ENCODE measurements at places on chromosomes 7 and 10.
A peak's percentile ranks its signal among the peaks of the same experiment; 100 is the strongest.

DNA sequence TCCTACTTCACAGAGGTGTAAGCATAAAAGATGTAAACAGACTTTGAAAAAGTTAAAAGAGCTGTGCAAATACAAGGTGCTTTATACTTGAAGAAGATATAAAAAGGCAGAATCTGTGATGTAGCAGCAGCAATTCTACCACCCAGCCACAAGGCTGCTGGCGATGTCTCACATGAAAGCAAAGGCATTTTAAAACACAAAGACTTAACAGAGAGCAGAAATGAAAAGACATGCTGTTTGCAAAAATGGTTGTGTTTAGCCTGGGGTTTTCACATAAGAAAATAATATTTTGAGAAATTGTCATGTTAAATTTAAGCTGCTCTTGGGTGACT, 85.5 kb upstream of the ZNF800 start:
- no peak for DNase-seq

GRCh38 chr10:74683621-74684364, 142.6 kb upstream of the KAT6B start:
- DNase-seq = no peak

DNA sequence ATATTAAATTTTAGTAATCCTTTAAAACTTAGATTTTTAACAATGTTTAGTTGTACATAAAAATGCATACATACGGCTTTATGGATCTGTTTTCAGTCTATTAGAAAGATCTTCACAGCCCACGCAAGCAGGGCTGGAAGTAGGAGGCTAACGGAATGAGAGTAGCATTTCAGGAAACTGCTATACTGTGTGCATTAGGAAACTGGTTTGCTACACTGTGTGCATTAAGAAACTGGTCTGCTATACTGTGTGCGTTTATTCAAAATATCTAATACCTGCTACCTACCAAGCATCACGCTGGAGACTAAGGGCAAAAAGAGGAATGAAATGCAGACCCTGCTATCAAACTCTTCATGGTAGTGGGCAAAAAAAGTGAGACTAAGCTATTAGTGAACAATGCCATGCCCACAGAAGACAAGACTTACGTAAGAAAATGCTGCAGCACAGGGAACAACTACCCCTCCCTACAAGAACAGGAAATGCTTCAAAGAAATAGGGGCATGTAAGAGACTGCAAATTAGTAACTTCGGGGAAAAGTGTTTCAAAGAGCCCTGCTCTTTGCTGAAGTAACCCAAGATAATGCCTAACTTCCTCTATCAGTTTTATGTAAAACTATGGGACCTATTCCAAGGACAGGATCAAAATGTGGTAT, 11.3 kb downstream of the RAB11FIP2 start:
- DNase-seq = no peak

DNA sequence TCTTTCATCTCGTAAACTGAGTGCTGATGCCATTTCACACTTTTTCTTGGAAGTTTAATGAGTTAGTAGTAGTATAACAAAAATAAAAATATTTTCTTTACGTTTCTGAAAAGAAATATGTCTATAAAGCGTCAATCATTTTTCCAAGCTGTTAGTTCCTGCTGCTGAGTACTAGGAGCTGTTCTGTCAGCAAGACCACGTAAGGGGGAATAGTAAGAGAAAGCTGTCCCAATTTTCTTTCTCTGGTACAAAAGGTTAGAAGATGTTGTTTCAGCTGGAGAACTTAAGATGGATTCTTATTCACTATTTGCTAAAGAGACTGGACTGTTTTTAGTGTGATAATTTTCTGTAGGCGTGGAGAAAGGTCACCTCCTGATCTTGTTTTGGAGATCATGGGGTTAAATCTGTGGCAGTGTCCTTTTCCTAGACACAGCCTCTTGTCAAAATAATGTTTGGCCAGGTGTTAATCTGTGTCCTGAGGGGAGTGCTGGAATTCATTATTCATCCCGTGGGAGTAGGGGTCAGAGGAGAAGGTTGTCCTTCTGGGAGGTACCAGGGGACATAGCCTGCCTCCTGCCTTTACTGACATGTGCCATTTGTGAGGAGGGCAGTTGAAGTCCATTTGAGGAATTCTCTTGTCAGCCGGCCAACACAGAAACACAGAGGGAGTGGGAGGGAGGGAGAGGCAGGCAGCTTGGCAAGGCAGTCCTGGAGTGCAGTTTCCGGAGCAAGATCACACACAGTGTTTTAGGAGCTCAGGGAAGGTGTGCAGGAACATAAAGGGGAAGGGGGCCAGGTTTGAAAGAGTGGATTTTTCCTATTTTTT, 368.7 kb downstream of the AUTS2 start:
- DNase-seq = no peak

- DNase-seq = no peak
These were observed 737 bp downstream of the CNNM2 start for GRCh38 chr10:102918817-102919245.

GRCh38 chr10:9635691-9636090, 1382.0 kb upstream of the CELF2 start:
- no peak for DNase-seq

- DNase-seq = no peak
These were observed 143.8 kb downstream of the MAPK8 start for GRCh38 chr10:48450233-48450740.

- DNase-seq = no peak
These were observed 88.3 kb downstream of the PDE1C start for GRCh38 chr7:31981874-31982390.

- no peak for DNase-seq
These were observed 75.6 kb downstream of the SNX10 start for GRCh38 chr7:26367219-26367711.

DNA sequence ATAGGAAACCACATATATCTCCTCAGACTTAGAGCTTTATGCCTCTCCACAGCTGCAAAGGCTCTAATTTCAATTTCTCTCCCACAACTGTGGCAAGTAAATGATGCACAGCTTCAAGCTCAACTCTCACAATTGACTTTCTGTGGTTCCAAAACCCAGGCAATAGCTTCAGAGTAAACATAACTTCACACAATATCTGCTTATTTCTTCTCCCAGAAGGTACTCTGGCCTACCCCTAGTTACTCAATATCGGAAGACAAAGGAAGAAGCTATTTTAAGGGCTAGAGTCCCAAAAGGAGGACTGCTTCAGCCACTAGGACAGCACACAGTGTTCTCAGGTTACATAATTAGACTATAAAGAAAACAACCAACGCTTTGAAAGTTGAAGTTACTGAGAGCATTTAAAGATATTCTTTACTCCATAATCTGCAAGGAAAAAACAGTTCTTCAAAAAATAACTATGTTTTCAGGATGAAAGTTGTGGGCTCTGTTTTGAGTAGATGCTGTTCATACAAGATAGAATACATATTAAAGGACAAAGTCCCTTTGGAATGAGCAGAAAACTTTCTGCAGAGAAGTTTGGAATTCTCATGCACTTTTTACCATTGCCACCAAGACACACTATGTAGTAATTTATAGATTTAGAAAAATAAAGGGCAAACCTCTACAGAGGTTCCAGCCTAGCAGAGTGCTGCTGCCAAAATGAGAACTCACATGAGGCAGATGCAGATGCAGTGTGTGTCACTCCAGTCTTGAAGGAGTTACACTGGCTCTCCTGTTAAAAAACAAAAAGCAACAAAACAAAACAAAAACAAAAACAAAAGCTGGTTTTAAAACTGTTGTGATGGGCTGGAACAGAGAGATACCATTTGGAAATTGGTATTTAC, 81.8 kb downstream of the NT5C2 start:
- DNase-seq = peak; percentile 88

DNA sequence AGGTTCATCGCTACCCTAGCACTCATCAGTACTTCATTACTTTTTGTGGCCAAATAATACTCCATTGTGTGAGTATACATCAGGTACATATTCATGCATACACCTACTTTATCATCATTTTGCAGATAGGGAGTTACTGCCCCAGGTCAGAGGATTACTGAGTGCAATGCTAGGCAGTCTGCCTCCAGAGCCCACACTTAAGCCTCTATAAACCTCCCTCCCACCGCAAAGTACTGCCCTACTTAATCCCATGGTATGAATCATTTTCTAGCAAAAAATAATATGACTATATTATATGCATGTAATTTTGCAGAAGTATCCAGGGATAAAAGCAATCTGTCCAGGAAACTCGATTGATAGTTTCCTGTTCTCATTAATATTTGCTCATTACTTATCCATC, 194.3 kb downstream of the GRID1 start:
- DNase-seq = no peak

- peak; percentile 99 for DNase-seq
These were observed at the start of gene RRP12 for GRCh38 chr10:97400665-97401454. TSS of gene RRP12 (minus strand) at chr10:97401340. CDS start at chr10:97401231, 109 bp downstream.
